Hypothalamus (tissue), 51 donors: ENCODE measurements at places on chromosomes 12 and 14.

DNA sequence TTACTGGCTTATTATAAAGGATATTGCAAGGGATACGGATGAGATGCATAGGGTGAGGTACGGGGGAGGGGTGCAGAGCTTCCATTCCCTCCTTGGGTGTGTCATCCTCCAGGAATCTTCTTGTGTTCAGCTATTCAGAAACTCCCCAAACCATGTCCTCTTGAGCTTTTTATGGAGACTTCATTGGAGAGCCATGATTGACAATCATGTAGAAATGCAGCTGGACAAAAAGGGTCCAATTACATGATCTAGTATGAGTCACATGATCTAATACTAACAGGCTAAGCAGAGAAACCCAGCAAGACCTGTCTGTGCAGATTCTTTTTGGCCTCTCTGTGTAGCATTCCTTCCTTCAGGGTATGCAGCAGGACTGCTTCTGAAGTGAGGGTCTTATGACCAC is 23.9 kb upstream of the FLVCR2 start:
- no peak for DNase-seq

GRCh38 chr12:89504560-89505346 is 19.8 kb downstream of the GALNT4 start:
- no peak for DNase-seq

GRCh38 chr14:54572316-54572715 is 5.4 kb downstream of the SAMD4A start:
- no peak for DNase-seq

- no peak for DNase-seq
Measured at GRCh38 chr12:41967668-41968500, 176.8 kb downstream of the GXYLT1 start.

DNA sequence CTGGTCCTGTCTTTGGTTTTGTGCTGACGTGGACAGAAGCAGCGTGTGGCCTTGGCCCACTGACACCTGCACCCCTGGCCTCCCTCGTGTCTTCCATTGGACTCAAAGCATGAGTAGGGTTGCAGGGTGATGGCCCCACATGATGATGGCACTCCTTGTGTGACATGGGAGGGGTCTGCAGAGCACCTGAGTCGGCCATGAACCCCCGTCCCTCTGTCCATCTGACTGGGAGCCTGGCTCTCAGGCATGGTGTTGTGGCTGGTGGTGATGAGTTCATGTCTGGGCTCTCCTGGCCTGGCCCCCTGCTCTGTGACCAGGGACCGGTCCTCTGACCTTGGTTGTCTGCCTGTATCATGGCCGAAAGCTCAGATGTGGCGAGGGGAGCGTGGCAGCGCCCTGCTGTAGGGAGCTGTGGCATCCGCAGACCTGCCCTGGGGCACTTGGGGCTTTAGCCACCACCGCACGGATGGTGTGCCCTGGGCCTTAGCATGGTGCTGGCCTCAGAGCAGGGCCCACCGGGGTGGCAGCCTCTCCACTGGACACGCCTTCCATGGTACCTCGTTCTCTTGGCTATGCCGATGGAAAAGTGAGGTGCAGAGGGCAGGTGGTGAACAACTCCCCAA is 16.7 kb downstream of the ULK1 start:
- DNase-seq = no peak

DNA sequence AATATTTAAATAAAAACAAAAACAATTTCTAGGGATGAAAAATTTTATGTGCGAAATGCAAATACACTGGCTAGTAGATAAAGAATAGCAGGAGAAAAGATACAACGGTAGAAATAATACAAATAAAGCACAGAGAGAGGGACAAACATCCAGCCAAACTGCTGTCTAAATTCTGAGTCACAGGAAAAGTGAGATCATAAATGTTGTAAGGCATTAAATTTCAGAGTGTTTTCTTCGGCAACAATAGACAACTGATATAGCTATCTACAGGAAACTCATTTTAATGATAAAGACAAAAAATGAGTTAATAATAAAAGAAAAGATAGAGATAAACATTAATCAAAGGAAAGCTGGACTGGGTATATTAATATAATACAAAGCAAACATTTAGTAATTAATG is 122.2 kb downstream of the NTS start:
- DNase-seq = no peak

- no peak for DNase-seq
Measured at GRCh38 chr12:125184213-125184967, 119.2 kb downstream of the AACS start.
